ENCODE measurements at places on chromosomes 13 and 19.

GRCh38 chr19:14337510-14337909 lies 43.7 kb upstream of the ADGRE5 start:
- DNase-seq: peak; percentile 47

DNA sequence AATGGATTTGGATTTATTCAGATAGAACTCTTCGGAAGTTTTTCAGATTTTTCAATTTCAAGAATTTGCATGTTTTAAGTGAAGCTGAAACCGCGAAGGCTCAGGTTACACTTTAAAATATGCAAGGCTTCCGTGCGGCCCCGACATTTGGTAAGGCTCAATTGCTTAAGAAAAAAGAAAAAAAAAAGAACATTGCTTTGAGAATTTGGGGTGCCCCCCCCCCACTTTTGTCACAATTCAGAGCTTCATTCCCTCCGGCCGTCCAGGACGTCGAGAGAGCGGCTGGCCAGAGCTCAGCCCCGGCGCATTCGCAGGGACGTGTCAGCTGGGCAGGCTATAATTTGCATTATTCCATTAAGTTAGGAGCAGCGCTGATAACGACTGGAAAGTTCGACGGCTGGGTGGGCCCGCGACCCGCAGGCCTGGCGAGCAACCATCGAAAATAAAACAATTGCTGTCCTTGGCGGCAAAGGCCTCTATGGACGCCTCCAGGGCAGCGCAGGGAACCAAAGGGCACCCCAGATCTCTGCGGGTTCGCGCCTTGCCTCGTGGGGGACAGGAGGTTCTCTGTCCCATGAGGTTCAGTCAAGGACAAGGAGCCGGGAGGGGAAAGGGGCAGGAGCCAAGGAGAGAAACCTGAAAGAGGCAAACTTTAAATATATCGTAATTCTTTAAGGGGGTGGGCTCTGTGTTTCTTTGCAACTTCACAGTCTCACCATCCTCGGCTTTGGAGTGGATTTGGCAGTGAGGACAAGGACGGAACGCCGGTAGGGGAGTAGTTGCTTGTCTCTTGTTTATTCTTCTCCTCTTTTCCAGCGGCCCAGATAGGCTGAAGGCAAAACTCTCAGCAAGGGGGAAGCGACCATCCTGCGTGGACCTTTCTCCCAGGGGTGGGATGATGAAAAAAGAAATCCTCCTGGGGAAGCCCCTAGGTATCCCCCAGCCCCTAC lies 7.0 kb downstream of the SOX21 start:
- DNase-seq: peak; percentile 5

- DNase-seq: no peak
Measured at GRCh38 chr19:55088021-55088451, 12.4 kb downstream of the EPS8L1 start.

- no peak for DNase-seq
Measured at GRCh38 chr13:109024611-109025010, 395.2 kb downstream of the MYO16 start.

GRCh38 chr13:33236021-33236420 lies 49.5 kb downstream of the STARD13 start:
- DNase-seq: no peak

DNA sequence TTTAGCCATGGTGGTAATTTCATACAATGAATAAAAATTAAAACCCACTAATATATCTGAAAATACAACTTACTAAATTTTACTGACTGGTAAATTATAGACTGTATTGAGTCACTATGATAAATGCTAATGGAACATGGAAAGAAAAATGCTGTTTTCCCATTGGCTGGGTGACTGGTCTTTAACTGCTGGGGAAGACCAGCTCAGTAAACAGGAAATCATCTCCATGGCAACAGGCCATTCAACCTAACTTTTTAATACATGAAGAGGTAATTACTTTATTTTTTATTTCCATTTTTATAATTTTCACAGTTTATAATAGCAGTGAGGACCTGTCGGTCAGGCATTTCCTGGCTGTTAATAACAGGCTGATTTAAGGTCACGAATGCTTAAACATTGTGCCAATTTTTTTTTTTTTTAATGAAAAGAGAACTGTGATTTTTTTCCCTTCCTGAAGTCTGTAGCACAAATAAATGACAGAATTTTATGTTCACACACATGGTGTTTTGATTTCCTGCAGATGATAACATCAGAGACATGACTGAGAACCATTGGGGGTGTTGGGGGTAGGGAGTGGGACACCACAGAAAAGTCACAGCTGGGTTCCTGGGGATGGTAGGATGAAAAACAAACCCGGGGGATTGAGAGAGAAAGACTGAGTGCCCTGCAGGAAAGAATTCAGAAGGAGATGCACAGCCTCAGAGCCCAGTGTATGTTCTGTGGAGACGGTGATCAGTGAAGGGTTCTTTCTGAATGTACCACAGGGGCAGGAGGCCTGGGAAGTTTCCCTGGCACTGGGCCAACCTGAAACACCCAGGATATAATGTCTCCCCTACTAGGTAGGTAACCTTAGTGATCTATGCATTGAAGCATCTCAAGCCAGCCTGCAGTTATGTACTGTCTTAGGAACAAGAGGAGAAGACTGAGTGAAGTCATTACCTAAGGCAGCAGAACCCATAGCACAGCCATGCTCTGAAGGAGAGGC lies 297.1 kb downstream of the COG6 start:
- DNase-seq: no peak

- no peak for DNase-seq
Measured at GRCh38 chr13:73631411-73631810, 502.8 kb downstream of the KLF12 start.

- no peak for DNase-seq
Measured at GRCh38 chr13:53447863-53448262, 419.2 kb downstream of the OLFM4 start.

DNA sequence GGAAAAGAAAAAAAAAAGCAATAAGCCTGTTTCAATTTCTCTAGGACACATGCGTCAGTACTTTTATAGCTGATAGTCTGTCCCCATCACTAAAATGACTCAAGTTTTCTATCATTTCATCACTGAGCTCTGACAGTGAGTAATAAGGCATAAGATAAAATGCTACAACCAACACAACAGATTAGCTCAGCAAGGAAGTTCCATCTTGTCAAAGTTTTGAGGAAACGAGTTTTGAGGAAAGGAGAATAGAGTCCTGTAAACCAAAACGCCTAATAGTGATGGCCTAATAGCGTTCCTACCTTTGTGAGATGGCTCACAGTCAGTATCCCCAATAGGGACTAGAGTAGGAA lies 145.1 kb downstream of the LACC1 start:
- DNase-seq: no peak

DNA sequence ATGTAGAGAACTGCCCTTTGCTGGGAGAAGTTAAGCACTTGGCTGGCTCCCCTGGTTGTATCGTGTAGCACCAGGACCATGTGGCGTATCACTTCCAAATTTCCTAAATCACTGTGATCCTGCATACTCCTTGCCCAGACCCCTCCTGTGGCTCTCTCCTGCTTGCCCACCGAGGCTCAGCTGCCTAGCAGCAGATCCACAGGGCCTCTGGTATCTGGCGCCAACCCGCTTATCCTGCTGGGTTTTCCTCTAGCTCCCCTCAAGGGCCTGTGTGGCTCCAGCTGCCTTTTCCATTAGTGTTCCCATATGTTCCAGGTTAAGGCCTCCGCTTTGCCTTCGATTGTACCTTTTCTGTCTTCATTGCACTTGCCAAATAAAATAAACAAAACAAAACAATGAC lies 16.5 kb downstream of the LRCH1 start:
- no peak for DNase-seq

- no peak for DNase-seq
Measured at GRCh38 chr19:16429066-16429758, 42.6 kb downstream of the EPS15L1 start.

DNA sequence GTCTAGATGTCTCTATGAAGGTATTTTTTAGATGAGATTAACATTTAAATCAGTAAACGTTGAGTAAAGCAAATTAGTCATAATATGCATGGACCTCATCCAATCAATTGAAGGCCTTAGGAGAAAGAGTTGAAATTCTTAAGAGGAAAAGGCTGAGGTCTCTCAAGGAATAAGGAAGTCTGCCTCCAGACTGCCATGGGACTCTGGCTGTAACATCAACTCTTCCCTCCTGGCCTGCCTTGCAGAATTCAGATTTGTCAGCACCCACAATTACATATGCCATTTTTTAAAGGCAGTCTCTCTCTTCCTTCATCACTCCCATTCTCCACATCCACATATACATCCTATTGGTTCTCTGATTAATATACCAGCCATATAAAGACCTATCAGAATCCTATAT lies 28.8 kb upstream of the INTS6 start:
- no peak for DNase-seq

- DNase-seq: no peak
Measured at GRCh38 chr19:48548253-48548911, 3.6 kb upstream of the SULT2B1 start.

DNA sequence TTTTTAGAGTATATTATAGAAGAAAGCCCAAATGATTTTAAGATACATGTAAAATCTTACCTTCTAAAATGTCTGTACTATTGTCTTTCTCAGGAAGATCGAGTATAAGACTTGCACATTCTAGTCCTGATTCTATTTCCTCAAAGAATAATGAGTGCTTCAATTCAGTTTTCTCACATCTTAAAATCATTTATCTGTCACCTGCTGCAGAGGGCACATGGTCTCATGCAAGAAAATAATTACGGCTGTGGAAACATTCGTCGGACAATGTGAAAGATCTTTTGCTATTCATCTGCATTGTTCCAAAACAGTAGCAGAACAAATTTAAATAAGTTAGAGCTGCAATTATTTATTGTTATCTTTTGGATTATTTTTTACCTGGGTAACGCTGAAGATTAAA lies 1403.5 kb downstream of the PCDH9 start:
- no peak for DNase-seq

- no peak for DNase-seq
Measured at GRCh38 chr13:59545007-59545406, 618.7 kb downstream of the DIAPH3 start.

DNA sequence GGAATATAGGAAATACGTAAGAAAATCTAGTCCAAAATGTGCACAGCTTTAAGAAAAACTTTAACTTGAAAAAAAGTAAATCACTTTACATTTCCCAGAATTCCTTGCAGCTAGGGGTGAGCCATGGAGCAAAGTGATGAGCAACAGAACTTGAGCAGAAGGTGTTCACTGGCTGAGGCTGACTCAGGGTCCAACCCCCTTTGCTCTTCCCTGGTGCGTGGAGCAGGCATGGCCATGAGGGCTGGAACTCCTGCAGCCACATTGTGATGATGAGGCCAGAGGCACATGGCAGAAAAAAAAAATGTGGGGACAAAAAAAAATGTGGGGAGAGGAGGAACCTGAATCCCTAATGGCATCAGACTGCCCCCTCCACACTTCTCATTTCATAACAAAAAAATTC lies 9.9 kb upstream of the PLA2G4C start:
- DNase-seq: no peak

DNA sequence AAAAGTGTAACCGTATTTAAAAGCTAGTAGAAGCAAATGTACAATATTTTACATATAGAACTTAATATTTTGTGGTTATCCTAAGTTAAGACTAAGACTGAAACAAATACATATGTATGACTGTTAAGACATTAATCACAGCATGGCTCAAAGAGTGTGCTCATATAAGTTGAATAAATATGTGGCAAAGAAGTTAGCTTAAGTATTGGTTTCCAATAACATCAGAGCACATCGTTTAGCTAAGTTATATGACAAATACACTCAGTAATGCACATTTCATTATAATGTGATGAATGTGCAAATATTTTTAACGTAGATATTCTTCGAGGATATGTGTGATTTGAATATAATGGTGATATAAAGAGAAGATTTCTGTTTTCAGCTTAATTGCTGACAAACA lies 253.8 kb downstream of the SLITRK5 start:
- DNase-seq: no peak

GRCh38 chr19:53908106-53908934 lies 758 bp upstream of the CACNG7 start:
- DNase-seq: peak; percentile 70

DNA sequence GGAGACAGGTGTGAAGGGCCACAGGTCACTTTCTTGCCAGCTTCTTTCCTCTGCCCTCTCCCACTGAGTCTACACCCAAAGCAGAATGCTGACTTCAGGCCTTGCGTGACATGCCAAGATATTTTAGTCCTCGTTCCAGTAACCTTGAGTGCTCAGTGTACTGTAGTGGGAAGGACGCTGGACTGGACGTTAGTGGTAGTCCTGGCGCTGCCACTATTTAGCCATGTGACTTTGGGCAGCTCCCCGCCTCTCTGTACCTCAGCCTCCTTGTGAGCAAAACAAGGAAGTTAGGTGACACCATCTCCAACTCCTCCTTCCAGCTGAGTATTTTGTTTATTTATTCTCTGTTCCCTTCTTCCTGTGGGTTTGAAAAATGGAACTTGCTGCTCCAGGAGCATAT lies 86.1 kb downstream of the FRY start:
- DNase-seq: no peak

DNA sequence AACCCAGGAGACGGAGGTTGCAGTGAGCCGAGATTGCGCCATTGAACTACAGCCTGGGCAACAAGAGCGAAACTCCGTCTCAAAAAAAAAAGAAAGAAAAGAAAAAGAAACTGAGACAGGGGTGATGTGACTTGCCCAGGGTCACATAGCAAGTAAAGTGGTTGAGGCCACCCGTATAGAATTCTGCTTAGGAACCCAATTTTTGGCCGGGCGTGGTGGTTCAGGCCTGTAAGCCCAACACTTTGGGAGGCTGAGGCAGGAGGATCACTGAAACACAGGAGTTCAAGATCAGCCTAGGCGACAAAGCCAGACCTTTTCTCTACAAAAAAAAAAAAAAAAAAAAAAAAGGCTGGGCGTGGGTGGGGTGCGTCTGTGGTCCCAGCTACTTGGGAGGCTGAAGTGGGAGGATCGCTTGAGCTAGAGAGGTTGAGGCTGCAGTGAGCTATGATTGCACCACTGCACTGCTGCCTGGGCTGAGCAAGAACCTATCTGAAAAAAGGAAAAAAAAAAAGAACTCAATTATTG lies 1.3 kb downstream of the SNRPA start:
- DNase-seq: no peak

- DNase-seq: no peak
Measured at GRCh38 chr19:19257137-19257536, 16.0 kb downstream of the TM6SF2 start.

DNA sequence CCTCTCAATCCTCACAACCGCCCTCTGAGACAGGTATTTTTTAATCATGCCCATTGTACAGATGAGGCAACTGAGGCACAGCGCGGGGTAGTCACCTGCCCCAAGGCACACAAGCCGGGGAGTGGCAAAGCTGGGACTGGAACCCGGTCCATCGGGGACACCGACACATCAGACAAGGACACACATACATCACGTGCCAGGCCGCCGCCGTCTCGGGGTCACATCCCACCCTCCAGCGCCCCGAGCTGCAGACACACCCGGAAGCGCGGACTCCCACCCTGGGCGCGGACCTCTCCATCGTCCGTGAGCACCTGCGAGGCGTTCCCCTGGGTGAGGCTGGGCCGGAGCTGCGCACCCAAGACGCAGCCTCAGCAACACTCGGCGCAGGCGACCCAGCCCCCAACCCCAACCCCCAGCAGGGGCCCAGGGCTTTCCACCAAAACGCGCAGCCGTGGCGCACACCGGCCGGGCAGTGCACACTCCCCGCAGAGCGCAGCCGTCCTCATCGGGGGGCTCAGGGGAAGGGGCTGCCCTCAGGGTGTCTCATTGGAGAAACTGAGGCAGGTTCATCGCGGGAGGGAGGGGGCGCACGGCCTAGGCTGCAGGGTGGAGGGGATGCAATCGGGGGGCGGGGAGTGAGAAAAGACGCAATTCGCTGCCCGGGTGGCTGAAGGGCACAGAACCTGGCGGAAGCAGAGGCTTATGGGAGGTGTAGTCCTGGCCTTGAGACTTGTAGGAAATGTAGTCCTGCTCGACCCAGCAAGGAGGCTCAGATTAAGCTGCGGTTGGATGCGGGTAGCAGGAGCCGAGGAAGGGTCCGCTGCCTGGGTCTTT lies 1.9 kb upstream of the LMTK3 start:
- DNase-seq: peak; percentile 75

- DNase-seq: no peak
Measured at GRCh38 chr19:47649588-47649987, 40.7 kb downstream of the BICRA start.
